ENCODE measurements at places on chromosomes 11 and 22. TPM values are rescaled to one million over a fixed set of nuclear protein-coding genes. Genes with fewer than 3 reads are reported as not detected.

The APOA1 gene
- not detected for total RNA-seq

The NLRP10 gene
- not detected for total RNA-seq

The APOL5 gene
- not detected for total RNA-seq

The PHLDA2 gene
- total RNA-seq, result 1.1 TPM

The C11orf86 gene
- not detected for total RNA-seq

The NAP1L4 gene
- 303 TPM for total RNA-seq

The NUDT22 gene
- 83.9 TPM for total RNA-seq

The MAJIN gene
- total RNA-seq, result 0.44 TPM

The TECTA gene
- 0.33 TPM for total RNA-seq

The LARGE2 gene
- 5.1 TPM for total RNA-seq

The ST14 gene
- 0.79 TPM for total RNA-seq

The TYR gene
- total RNA-seq, result not detected

- H3K27ac ChIP-seq, result no peak overlapping the region
- DNase-seq, result no peak
- peaks cover 37% of the 10 kb centered on the region for H3K36me3 ChIP-seq
- H3K27me3 ChIP-seq, result no peaks in the 10 kb centered on the region
- no peaks in the 10 kb centered on the region for H3K4me1 ChIP-seq
- no peak overlapping the region for H3K4me3 ChIP-seq
These were observed 10.5 kb downstream of the COMMD9 start for GRCh38 chr11:36278531-36279282.

DNA sequence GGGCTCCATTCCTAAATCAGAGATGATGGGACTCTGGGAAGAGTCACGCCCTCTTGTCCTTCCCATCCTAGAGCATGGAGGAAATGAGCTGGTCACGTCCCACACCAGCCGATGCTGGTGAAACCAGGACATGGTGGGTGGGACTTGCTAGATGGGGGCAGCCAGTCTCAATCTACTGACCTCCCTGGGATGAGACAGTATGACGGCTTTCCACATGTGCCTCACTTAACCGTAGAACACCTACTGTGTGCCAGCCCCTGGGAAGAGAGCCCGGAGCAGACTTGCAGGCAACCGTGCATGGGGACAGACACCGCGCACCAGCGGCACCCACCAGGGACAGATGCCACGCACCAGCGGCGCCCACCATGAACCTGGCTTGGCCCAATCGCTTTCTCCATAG lies 3.8 kb downstream of the OSBPL5 start:
- no peak overlapping the region for H3K4me3 ChIP-seq
- H3K27me3 ChIP-seq, result no peaks in the 10 kb centered on the region
- H3K36me3 ChIP-seq, result no peaks in the 10 kb centered on the region
- no peak overlapping the region for H3K27ac ChIP-seq
- H3K4me1 ChIP-seq, result peaks cover 9% of the 10 kb centered on the region

DNA sequence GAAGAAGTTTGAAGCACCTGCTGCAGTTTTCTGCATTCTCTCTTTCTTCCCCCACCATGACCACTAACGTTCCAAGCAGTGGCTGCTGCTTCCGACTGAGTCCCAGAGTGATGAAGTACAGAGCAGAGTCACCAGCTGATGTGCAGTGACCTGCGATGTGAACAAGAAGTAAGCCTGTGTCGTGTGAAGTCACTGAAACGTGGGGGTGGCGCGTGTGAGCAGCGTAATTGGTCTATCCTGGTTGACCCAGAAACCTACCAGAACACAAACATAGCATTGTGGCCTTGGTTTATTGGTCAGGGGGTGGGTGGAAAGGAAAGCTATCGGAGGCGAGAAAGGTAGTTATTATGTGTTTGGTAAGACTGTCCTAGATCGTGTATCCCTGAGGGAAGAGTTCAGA lies 3.5 kb downstream of the KRTAP5-7 start:
- no peak for DNase-seq
- no peaks in the 10 kb centered on the region for H3K27me3 ChIP-seq
- H3K27ac ChIP-seq, result no peak overlapping the region
- no peaks in the 10 kb centered on the region for H3K36me3 ChIP-seq
- H3K4me3 ChIP-seq, result no peak overlapping the region

- H3K4me1 ChIP-seq, result peaks cover 50% of the 10 kb centered on the region
- peak overlapping the region; percentile 69 for H3K4me3 ChIP-seq
- peaks cover 53% of the 10 kb centered on the region for H3K36me3 ChIP-seq
- H3K27me3 ChIP-seq, result no peaks in the 10 kb centered on the region
- H3K27ac ChIP-seq, result peak overlapping the region; percentile 87
These were observed 1.7 kb upstream of the TUT1 start for GRCh38 chr11:62592989-62593421.

DNA sequence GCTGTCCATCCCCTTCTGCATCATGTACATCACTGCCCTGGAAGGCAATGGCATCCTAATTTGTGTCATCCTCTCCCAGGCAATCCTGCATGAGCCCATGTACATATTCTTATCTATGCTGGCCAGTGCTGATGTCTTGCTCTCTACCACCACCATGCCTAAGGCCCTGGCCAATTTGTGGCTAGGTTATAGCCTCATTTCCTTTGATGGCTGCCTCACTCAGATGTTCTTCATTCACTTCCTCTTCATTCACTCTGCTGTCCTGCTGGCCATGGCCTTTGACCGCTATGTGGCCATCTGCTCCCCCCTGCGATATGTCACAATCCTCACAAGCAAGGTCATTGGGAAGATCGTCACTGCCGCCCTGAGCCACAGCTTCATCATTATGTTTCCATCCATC lies 337 bp downstream of the OR52B6 start:
- DNase-seq, result no peak
- H3K4me3 ChIP-seq, result no peak overlapping the region
- H3K27me3 ChIP-seq, result no peaks in the 10 kb centered on the region
- H3K36me3 ChIP-seq, result no peaks in the 10 kb centered on the region
- H3K4me1 ChIP-seq, result no peaks in the 10 kb centered on the region

- no peak overlapping the region for H3K4me3 ChIP-seq
- no peaks in the 10 kb centered on the region for H3K27me3 ChIP-seq
- no peaks in the 10 kb centered on the region for H3K4me1 ChIP-seq
- no peak for DNase-seq
- no peak overlapping the region for H3K27ac ChIP-seq
These were observed 389.5 kb upstream of the FAT3 start for GRCh38 chr11:91835051-91835560.

DNA sequence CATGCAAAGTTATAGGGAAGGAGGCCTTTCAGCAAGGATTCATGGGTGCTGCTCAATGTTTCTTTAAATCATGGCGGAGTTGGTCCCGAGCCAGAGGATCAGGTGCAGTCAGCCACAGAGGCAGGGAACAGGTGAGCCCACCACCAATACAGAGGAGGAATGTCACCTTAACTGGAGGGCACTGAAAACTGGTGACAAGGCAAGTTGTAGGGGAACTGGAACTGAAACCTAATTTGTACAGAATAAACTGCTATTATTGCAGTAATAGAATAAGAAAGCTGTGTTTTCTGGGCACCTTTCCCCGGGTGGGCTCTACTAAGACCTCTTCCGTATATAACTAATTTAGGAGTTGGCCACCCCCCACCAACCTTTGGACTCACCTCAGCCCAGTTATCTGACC lies 296.0 kb upstream of the NARS2 start:
- no peak for DNase-seq
- H3K27ac ChIP-seq, result no peak overlapping the region
- H3K4me3 ChIP-seq, result no peak overlapping the region
- H3K4me1 ChIP-seq, result no peaks in the 10 kb centered on the region
- H3K36me3 ChIP-seq, result no peaks in the 10 kb centered on the region

DNA sequence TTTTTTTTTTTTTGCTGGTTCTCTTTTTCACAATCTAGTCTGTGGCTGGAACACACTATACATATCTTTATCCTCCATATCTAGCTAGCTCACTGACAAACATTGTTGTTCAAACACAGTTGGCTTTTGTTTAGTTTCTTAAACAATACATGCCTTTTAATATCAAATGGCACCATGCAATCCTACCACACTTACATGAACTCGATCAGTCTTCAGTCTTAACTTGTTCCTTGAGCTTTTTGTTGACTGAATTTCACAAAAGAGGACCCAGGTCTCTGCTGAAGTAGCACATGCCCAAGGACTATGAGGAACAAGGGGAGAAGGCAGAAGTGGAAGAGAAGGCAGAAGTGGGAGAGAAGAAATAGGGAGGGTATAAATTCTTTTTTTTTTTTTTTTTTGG lies 25.5 kb downstream of the TMEM123 start:
- H3K4me3 ChIP-seq, result no peak overlapping the region
- DNase-seq, result no peak
- peaks cover 83% of the 10 kb centered on the region for H3K4me1 ChIP-seq
- H3K36me3 ChIP-seq, result peaks cover 4% of the 10 kb centered on the region

- H3K27ac ChIP-seq, result no peak within 1 kb of the TSS
- no peaks in the 10 kb centered on the region for H3K36me3 ChIP-seq
- no peaks in the 10 kb centered on the region for H3K27me3 ChIP-seq
- H3K4me3 ChIP-seq, result no peak within 1 kb of the TSS
- no peaks in the 10 kb centered on the region for H3K4me1 ChIP-seq
- no peak for DNase-seq
These were observed at the start of gene MMP26 for GRCh38 chr11:4704054-4704789. Gene MMP26, plus strand, starts transcription at chr11:4704784.

GRCh38 chr11:44267006-44267749 lies 42.8 kb downstream of the ALX4 start:
- no peaks in the 10 kb centered on the region for H3K4me1 ChIP-seq
- no peaks in the 10 kb centered on the region for H3K36me3 ChIP-seq
- no peak overlapping the region for H3K4me3 ChIP-seq
- no peak overlapping the region for H3K27ac ChIP-seq

- no peaks in the 10 kb centered on the region for H3K36me3 ChIP-seq
- no peak overlapping the region for H3K4me3 ChIP-seq
- peaks cover 21% of the 10 kb centered on the region for H3K4me1 ChIP-seq
- no peak overlapping the region for H3K27ac ChIP-seq
These were observed 3.0 kb upstream of the PACSIN3 start for GRCh38 chr11:47189100-47189834.

- H3K4me3 ChIP-seq, result no peak overlapping the region
- H3K4me1 ChIP-seq, result peaks cover 32% of the 10 kb centered on the region
- H3K36me3 ChIP-seq, result no peaks in the 10 kb centered on the region
- H3K27me3 ChIP-seq, result no peaks in the 10 kb centered on the region
These were observed 51.6 kb upstream of the TCF20 start for GRCh38 chr22:42321908-42322561.

GRCh38 chr22:22902247-22903001 lies 14.8 kb downstream of the IGLL5 start:
- no peaks in the 10 kb centered on the region for H3K36me3 ChIP-seq
- H3K27me3 ChIP-seq, result no peaks in the 10 kb centered on the region
- H3K4me1 ChIP-seq, result no peaks in the 10 kb centered on the region
- no peak overlapping the region for H3K4me3 ChIP-seq

- H3K4me3 ChIP-seq, result no peak overlapping the region
- DNase-seq, result no peak
- no peaks in the 10 kb centered on the region for H3K4me1 ChIP-seq
- no peaks in the 10 kb centered on the region for H3K36me3 ChIP-seq
These were observed 27.1 kb upstream of the ACR start for GRCh38 chr22:50710886-50711285.

GRCh38 chr22:42661985-42662831 lies 13.0 kb upstream of the CYB5R3 start:
- no peak overlapping the region for H3K27ac ChIP-seq
- H3K4me3 ChIP-seq, result peak overlapping the region; percentile 47
- peaks cover 5% of the 10 kb centered on the region for H3K4me1 ChIP-seq
- no peaks in the 10 kb centered on the region for H3K36me3 ChIP-seq
- no peaks in the 10 kb centered on the region for H3K27me3 ChIP-seq

DNA sequence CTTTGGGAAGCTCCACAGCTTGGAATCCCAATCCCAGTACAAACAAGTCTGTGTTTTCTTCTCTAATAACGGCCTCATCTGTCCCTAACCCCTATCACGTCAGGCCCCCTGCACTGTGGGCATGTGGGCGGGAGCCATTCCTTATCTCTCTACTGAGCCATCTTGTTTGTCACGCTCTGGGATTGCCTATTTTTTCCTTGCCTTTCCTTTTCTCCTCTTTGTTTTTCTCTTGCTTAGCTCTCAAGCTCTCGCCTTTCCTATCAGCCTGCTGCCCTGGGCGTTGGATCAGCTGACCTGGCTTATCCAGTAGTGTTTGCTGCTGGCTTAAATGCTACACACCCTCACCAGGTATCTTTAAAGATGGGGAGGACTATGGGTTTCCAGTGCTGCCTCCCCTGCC lies 35.8 kb downstream of the ARHGAP1 start:
- peaks cover 7% of the 10 kb centered on the region for H3K4me1 ChIP-seq
- H3K4me3 ChIP-seq, result no peak overlapping the region
- peaks cover 69% of the 10 kb centered on the region for H3K36me3 ChIP-seq
- no peak for DNase-seq

DNA sequence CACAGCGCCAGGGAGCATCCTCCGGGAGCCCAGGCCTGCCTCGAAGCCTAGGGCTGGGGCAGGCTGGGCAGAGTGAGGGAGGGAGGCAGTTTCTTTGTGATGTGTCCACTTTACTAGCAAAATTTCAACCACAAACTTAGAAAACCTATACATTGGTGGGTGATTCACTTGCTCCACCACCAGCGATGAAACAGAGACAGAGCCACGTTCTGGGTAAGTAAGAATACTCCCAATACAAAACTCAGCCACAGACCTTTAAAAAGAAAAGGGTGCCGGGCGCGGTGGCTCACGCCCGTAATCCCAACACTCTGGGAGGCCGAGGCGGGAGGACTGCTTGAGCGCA lies 22.3 kb downstream of the CDKN1C start:
- peaks cover 12% of the 10 kb centered on the region for H3K27me3 ChIP-seq
- no peak overlapping the region for H3K27ac ChIP-seq
- no peaks in the 10 kb centered on the region for H3K4me1 ChIP-seq
- DNase-seq, result no peak

- H3K4me3 ChIP-seq, result no peak overlapping the region
- no peak overlapping the region for H3K27ac ChIP-seq
- DNase-seq, result no peak
- H3K4me1 ChIP-seq, result no peaks in the 10 kb centered on the region
- H3K27me3 ChIP-seq, result no peaks in the 10 kb centered on the region
- H3K36me3 ChIP-seq, result no peaks in the 10 kb centered on the region
These were observed 211.7 kb downstream of the FAT3 start for GRCh38 chr11:92436034-92436920.

- no peak overlapping the region for H3K4me3 ChIP-seq
- H3K27ac ChIP-seq, result no peak overlapping the region
- no peak for DNase-seq
These were observed 2.7 kb downstream of the PITPNM1 start for GRCh38 chr11:67502328-67502979.

DNA sequence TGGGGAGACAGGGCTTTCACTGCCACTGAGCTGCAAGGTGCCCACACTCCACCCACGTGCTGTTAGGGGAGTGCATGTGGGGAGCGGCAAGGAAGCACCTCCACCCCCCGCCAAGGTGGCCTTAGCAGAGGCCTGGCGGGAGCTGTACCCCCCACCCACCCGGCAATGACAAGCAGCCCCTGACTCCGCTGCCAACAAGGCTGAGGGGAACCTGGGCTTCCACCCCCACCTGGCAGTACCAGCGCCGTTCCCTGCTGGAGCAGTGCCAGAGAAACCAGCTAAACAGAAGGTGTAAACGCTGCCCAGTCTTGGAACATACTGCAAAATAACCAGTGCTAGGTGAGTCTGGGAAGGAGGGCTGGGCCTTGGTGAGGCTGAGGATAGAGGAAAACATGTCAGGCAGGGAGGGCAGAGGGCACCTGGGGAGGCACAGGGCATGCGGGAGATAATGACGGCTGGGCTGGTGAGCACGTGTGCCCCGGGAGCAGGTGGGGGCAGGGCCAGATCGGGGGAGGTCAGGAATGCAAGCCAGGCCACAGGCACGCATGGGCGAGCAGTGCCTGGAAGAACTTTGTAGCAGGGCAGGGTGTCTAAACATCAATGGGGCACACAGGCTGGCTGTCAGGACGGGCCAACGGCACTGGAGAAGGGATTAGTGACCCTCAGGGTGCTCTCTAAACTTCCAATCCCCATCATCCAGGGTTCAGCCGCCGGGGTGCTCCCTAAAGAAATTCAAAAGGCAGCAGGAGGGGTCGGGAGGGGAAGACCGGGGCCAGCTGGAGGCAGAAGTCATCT lies 6.6 kb downstream of the CERK start:
- DNase-seq, result no peak
- H3K36me3 ChIP-seq, result peaks cover 24% of the 10 kb centered on the region
- H3K27me3 ChIP-seq, result no peaks in the 10 kb centered on the region
- H3K4me3 ChIP-seq, result no peak overlapping the region
- peaks cover 84% of the 10 kb centered on the region for H3K4me1 ChIP-seq

Measured in CD4-positive, alpha-beta memory T cell (primary cell).